Stimulated activated CD4-positive, alpha-beta T cell treated with anti-CD3 and anti-CD28 coated beads, Interleukin-1b, Interleukin-23, amount 100 ng/mL, for 48 hours (primary cell): ENCODE measurements at places on chromosomes 7 and 10.

DNA sequence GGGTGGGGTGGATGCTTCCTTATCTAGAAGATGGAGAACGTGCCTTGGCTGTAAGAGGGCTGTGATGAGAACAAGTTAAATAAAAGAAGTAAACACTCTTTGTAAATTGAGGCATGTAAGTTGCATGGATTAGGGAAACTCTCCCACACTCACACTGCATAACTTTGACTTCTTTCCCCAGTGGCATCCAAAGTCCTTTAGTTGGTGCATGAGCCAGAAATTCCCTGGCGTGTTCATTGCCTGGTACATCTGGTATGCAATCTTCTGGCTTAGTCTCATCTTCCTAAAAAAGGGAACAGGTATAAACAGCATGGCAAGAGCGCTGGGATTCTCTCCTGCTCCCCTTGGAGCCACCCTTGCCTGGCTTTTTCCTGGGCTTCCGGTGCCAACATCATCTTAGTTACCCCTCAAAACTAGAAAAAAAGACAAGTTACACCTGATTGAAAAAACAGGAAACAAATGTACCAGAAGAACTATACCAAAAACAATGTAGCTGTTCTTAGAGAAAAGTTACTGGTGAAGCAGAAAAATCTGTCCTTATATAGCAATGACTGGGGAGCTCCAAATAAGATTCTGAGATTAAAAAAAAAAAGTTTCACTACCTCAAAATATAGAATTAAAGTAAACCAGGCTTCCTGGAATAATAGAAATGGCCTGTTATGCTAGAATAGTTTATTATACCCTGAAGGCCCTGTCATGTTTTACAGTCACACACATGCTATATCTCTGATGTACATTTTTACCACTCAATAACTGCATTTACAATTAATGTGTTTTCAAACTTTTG lies 9.9 kb downstream of the RP9 start:
- no peak for DNase-seq

- no peak for DNase-seq
Observed at GRCh38 chr7:117639966-117640365, 160.1 kb downstream of the CFTR start.

- no peak for DNase-seq
Observed at GRCh38 chr7:40526951-40527715, 392.3 kb downstream of the SUGCT start.

GRCh38 chr10:86692664-86693063 lies 24.4 kb downstream of the LDB3 start:
- no peak for DNase-seq

DNA sequence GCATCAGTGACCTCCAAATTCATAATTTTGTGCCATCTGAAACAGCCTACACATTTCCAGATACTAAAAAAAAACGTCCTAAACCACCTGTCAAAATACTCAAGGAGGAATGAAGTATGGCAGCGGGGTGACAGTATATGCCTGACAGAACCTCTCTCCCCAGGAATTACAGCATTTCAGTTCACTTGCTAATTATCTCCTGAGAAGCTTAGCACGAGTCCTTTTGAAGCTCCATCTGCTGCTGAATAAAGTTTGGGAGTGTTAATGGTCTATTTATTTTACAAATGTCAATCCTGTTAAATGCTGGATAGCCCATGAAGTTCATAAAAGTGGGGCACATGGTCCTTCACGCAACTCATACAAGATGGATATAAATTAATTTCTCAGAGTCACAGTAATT lies 29.4 kb upstream of the ANLN start:
- DNase-seq: no peak

DNA sequence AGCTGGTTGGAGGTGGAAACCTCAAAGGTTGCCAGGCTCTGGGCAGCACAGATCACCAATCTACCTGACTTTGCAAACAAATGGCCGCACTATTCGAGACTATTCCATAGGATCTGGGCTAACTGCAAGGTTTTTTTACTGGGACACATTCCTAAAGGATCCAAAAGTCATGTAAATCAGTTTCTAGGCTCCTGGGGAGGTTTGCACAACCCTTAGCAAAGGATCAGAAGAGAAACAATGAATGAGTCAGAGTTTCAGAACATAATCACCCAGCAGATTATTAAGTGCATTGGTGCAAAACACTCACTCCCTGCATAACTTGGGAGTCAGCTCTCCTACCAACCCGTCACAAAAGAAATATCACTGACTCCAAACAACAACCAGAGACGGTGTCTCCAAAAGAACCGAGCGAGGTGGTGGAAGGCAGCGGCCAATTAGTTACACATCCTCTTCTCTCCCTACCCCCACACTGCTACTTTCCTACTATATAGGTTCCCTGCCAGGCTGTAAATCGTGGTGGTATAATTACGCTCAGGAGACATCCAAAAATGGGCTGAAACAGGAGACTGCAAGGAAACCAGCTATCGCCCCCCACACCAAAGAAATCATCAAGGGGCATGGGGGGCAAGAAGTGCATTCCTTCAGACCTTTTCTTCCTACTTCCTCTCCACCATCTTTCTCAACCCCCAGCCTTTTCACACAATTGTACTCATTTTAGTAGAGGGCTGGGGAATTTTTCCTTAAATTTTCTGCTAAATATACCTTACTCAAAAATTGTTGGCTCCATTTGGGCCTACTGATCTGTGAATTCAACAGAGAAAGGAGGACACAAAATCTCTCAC lies 3.2 kb downstream of the UBE2H start:
- DNase-seq: peak; percentile 21

DNA sequence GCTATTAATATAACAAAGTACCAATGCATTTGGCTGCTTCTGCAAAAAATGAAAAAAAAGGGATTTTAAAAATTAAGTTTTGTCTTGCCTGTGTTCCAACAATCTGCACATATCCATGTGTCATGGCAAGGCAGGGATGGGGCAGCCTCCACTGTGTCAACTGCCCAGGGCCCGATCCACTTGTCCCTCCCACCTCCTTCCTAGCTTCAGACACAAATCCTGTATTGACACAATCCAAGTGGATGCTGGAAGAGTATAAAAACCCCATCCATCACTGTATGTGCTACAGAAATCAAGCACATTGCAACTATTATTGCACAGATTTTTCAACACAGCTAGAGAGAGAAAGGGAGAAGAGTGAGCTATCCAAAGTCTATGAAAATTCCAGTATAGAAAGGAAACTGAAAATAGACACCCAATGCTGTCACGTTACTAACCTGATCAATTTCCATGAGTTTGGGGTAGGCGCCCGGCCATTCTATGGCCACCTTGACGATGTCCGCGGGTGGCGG lies 106.4 kb downstream of the ELMO1 start:
- DNase-seq: no peak

GRCh38 chr10:106991091-106991490 lies 173.4 kb downstream of the SORCS1 start:
- no peak for DNase-seq

GRCh38 chr10:125808047-125808446 lies 15.0 kb downstream of the UROS start:
- no peak for DNase-seq

GRCh38 chr7:10939237-10939910 lies 34.3 kb upstream of the PHF14 start:
- no peak for DNase-seq

DNA sequence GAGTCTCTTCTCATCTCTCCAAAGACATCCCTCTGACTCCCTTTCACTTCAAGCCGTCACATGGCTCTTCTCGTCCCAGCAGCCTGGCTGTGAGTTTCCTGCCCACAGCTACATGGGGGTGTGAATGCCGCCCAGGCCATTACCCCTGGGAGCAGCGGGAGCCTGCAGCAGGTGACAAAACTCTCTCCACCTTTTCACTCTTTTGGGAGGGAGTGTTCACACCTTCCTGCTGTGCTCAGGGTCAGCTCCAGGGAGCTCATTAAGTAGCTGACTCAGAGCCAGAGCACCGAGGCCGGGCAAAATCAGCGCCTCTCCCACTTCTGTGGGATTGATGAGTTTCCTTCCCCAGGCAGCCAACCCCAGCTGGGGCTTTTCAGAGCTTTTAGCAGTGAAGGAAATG lies 271.3 kb downstream of the TYW1 start:
- DNase-seq: no peak

DNA sequence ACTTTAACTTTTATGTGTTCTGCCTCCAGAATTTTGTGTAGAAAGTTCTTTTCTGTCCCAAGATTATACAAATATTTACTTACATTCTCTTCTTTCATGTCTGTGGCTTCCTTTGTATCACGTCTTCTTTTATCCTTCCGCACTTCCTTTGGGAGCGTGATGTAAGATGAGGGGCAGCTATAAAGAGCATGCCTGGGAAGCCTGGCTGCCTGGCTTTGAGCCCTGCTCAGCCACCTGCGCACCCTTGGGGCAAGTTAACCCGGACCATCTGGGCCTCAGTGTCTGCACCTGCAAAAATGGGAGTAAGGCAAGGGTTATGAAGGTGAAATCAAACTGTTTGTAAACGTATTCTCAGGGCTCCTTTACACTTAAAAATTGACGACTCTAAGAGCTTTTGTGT lies 25.2 kb downstream of the PALD1 start:
- no peak for DNase-seq

DNA sequence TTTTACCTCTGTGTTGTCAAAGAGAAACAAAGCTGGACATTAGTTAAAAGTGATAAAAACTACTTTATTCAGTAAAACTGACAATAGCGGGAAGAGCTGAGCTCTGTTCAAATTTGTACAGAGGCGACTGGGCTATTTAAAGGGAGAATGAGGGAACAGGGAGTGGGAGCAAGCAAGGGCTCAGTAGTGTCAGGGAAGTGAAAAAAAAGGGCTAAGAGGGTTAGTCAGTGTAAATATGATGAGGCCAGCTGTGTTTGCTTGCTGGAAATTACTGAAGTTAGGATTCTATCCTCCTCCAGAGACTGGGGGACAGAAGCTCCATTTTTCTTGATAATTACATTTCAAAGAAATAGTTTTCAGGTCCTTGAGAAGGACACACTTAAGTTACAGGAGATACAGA lies 232.5 kb downstream of the SH2D4B start:
- DNase-seq: no peak

DNA sequence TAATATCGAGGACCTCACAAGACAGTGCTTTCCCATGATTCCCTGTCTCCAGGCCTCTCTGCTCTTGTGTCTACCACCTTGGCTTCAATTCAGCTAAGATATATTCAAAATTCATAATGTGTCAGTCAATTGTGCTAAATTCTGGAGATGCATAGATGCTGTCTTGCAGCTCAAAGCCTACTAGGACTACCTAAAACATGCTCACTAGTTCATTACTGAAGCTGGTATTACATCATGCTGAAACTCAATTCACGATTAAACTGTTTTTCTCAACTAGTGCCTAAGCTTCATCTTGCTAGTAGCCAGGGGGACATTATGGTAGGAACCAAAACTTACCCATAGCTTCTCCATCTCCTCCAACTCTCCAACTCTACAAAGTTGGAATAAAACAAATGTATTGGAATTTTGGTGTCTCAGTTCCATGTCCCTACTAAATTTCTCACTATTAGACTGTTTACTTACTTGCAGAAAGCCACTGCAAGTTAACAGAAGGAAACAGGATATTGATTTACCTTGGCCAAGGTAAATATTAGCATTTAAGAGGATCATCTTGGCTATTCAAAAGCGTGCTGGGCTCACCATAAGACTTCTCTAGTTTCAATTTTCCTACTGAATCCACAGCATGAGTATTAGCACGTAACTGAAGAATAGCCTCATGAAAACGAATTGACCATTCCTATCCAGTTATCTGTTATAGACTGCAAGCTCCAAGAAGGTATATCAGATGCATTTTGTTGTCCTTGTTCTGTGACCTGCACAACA lies 53.6 kb downstream of the CREB3L2 start:
- DNase-seq: no peak

DNA sequence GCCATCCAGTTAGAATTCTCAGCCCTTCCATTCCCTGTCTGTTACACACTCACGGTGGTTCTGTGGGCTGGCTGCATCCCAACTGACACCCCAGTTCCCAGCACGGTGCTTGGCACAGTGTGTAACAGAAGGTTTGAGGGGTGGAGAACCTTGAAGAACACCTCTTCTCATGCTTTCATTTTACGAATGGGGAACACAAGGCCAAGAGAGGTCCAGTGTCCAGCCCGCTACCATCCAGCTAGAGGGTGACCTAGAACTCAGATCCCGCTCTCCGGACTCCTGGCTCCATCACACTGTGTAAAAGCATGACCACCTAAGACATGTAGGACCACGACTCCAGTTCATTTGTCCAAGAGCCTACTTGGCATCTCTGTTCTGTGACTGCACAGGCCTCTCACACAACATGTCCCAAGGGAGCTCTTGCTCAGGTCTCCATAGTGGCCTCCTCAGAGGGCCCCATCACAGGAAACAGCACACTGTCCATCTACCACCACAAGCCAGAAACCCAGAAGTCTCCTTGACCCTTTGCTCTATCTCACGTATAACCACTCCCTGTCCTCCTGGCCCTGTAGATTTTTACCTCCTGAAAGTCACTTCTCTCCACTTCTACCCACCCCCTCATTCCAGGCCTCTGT lies 2.8 kb upstream of the CDH23 start:
- DNase-seq: no peak

DNA sequence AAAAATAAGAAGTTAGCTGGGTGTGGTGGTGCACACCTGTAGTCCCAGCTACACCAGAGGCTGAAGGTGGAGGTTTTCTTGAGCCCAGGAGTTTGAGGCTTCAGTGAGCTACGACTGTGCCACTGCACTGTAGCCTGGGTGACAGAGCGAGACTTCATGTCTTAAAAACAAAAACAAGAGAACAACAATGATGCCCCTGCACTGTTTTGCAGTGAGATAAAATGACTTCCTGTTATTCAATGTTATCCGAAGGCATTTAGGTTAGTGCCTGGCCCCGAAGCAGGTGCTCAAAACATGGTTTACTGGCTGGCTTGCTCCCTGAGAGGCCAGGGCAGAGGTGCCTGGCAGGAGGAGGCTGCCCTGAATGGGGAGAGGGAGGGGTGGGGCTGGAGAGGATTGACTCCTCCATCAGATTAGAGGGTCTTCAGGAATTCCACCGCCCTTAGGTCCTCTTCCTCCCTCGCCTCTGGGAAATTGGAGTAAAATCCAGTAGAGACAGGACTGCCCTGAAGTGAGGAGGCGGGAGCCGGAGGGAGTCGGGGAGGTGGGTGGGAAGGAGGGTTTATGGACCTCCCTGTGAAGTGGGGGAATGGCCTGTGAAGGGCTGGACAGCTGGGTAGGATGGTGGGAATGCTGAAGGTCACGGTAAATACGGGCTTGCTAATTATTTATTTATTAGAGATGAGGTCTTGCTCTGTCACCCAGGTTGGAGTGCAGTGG lies 6.8 kb upstream of the CLDN4 start:
- no peak for DNase-seq
